T-helper 17 cell (primary cell): ENCODE measurements at places on chromosomes 3 and 15.

DNA sequence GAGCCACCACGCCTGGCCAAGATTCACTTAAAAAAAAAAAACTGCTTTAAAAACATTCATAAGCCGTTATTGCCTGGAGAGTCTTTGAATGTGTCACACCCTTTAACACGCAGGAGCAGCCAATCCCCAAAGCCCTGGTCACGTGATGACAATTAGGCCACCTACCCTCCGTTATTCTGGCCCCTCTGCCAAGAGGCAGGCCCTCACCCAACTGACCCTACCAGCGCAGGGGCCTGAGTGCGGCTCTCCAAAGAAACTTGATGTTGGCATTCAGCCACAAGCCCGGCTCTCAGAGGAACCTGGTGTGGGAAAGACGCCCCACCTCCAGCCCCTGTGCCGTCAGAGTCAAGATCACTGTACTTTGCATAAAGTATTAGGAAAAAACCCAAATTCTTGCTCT lies 11.6 kb upstream of the MUC4 start:
- DNase-seq: no peak

GRCh38 chr15:59157840-59158700 lies 48.6 kb upstream of the LDHAL6B start:
- no peak for DNase-seq

DNA sequence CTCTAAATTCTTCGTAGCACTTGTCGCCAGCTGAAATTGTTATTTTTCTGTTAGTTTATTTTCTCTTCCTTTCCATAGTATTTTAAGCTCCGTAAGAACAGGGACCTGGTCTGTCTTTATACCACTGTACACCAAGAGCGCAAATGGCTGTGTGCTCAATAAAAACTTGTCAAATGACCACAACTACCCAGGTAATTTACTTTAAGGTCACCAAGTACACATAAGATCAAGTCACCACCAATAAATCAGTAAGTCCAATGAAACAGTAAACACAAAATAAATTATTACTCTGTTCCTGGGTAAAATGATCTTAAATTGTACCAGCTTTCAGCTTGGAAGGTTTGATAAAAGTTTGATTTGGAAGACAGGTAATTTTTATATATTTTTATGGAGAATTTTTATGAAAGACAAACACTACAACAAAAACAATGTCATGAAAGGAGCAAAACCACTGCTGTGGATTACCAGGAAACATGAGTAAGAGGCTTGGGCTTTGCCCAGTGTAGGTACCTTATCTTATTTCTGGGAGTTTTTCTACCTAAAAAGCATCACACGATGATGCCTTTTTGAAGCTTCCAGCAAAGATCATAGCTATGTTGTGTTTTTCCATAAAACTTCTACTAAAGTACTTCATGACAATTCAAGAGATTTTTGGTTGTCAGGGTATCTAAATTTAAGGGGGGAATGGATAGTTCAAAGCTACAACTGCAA lies 406.8 kb downstream of the SHQ1 start:
- DNase-seq: no peak

- DNase-seq: no peak
These were observed 625 bp downstream of the LRRC15 start for GRCh38 chr3:194368918-194369317.

DNA sequence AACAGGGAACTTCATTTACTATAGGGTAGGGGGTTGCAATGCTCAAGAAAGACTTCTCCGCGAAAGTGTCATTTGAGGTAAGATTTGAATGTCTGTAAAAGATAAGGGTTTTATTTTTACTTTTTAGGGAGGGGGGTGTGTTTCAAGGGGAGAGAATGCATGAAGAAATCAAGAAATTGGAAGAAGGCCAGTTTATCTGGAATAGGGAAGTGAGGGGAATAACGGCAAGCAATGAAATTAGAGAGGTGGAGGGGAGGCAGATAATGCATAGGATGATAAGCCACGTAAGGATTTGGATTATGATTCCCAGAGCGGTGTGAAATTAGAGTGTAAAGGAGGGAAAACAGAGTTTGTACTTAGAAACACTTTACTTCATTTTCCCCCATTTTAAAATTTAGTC lies 63.0 kb upstream of the MB21D2 start:
- DNase-seq: no peak

DNA sequence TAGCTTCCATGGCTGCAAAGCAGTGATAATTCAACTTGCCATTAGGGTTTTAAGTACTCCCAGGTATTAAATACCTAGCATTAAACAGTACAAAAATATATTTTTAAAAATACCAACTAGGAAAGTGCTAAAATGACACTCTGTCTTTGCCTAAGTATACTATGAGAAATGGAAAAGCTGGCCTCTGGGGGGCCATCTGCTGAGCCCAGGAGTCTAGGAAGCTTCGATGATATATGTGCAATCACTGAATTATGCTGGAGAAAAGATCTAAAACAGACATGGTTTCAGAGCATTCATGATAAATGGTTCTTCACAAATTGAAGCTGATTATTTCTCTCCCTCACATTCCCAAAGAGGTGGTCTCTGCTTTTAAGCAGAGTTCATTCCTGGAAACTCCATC lies 191.8 kb downstream of the OPA1 start:
- no peak for DNase-seq

- no peak for DNase-seq
These were observed 108.3 kb downstream of the BCHE start for GRCh38 chr3:165728924-165729323.

DNA sequence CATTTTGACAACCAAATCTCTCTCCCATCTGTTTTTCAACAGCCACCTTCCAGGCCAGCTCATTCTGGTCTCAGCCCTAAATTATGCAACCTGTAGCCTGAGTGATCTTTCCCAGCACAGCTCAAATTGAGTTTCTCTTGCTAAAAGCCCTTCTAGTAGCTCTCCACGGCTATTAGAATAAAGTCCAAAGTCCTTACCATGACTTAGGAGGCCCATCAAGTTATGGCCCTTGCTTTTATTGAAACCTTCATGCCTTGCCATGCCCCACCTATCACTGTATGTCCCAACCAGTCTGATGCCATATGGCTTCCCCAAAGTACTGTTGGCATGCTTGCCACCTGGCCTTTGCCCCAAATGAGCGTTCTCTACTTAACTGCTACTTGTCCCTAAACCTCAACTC lies 303.5 kb upstream of the GADL1 start:
- DNase-seq: no peak

GRCh38 chr15:70610541-70610940 lies 152.8 kb downstream of the UACA start:
- DNase-seq: no peak

GRCh38 chr15:64982472-64982871 lies 7.2 kb downstream of the SPG21 start:
- DNase-seq: no peak

DNA sequence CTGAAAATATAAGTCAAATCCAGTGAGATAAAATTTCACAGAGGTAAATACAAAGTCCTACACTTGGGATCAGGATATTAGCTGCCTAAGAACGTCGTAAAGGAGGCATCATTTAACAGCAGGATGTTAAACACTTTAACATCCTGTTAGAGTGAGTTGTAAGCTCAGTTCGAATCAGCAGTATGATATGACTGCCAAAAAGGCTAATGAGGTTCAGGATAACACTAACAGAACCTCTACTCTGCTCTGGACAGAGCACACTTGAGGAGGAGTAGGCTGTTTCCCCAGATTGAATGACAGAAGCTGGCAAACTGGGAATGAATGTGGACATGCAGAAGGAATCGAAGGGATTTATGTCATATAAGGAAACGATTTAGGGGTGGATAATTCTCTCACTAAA lies 227.1 kb upstream of the CD96 start:
- DNase-seq: no peak

- DNase-seq: no peak
These were observed 63.4 kb upstream of the FAM174B start for GRCh38 chr15:92719021-92719420.

GRCh38 chr15:31607656-31608055 lies 281.0 kb downstream of the KLF13 start:
- DNase-seq: no peak

- no peak for DNase-seq
These were observed 199.6 kb downstream of the FMN1 start for GRCh38 chr15:32994810-32995424.

DNA sequence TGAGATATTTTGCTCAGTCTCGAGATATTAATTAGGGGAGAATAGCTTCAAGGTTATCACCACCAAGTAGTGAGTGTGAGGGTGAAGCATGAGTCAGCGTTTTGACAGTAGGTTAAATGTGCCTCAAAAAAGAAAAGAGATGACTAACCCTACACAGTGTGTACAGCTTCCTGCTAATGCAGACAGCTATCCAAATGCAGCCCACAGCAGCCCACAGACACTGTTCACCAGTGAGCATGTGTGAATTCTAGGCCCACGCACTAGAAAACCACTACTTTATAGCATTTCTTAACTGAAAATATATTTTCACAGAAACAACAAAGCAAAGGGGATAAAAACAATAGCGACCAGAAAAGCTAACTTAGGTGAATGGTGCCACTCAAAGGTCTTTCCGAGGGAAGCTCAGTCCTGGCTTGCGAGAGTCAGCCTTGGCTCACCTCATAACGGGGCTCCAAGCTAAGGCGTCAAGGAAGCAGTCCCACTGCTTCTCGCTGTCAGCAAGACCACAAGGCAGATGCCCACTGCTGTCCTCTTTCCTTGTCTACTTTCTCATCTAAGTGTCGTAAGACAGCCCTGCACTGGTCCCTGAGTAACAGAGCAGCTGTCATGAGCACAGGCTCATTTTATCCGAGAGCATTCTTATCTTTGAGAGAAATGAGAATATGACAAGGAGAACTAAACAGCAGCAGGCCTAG lies 47.6 kb downstream of the TXNRD3 start:
- no peak for DNase-seq

DNA sequence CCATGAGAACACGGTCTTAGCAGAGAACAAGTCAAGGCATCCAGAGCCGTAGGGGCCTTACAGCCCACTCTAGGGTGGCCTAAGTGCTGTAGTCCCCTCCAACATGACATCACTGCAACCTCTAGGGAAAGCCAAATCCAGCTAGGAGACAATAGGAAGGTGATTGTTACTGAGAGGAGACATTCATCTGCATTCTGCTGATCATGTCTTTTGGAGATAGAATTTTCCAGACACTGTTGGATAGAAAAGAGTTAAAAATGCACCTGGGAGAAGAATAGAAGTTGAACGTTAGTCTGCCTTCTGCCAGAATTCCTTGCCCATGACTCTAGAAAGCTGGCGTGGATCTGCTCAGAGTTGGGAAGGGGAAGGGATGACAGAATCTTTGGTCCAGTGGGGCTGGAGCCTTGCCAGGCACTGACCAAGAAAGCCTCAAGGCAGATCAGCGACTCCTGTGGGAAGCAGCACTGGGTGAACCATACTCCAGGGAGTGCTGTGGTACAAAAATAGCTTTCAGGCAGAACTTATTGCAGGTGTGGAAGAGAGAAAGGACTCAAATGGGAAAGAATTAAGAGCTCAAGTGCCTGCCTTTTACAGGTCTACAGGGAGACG lies 44.8 kb upstream of the RAF1 start:
- no peak for DNase-seq

GRCh38 chr3:130741946-130742610 lies 4.6 kb downstream of the PIK3R4 start:
- no peak for DNase-seq

DNA sequence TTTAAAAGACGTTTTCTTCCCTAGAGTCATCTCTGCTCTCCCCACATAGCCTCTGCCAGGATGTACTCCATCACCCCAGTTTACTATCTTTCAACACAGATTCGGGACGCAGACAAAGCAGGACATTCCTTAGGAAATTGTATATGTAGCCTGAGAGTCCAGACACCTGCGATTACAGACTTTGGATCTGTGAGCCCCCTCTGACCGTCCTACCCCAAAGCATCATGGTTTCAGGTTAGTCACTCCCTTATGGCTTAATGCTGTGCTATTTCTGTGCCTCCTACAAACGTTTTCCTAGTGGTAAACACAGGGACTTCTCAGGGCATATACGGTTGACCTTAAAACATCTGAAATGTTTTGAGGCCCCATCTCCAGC lies 234.0 kb upstream of the BHLHE40 start:
- DNase-seq: no peak

- DNase-seq: no peak
These were observed 205.6 kb downstream of the VGLL3 start for GRCh38 chr3:86785386-86785785.

GRCh38 chr3:10666621-10667020 lies 149.4 kb upstream of the SLC6A11 start:
- DNase-seq: no peak

GRCh38 chr3:100988080-100988479 lies 5.1 kb downstream of the ABI3BP start:
- no peak for DNase-seq

DNA sequence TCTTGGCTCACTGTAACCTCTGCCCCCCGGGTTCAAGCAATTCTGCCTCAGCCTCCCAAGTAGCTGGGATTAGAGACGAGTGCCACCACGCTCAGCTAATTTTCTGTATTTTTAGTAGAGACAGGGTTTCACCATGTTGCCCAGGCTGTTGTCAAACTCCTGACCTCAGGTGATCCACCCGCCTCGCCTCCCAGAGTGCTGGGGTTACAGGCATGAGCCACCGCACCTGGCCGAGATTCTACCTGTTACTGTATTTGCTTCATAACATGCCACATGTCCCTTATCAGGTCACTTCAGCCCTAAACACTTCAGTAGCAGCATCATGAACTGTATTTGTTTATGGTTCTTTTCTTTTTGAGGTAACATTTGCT lies 7.5 kb upstream of the LCTL start:
- DNase-seq: no peak

DNA sequence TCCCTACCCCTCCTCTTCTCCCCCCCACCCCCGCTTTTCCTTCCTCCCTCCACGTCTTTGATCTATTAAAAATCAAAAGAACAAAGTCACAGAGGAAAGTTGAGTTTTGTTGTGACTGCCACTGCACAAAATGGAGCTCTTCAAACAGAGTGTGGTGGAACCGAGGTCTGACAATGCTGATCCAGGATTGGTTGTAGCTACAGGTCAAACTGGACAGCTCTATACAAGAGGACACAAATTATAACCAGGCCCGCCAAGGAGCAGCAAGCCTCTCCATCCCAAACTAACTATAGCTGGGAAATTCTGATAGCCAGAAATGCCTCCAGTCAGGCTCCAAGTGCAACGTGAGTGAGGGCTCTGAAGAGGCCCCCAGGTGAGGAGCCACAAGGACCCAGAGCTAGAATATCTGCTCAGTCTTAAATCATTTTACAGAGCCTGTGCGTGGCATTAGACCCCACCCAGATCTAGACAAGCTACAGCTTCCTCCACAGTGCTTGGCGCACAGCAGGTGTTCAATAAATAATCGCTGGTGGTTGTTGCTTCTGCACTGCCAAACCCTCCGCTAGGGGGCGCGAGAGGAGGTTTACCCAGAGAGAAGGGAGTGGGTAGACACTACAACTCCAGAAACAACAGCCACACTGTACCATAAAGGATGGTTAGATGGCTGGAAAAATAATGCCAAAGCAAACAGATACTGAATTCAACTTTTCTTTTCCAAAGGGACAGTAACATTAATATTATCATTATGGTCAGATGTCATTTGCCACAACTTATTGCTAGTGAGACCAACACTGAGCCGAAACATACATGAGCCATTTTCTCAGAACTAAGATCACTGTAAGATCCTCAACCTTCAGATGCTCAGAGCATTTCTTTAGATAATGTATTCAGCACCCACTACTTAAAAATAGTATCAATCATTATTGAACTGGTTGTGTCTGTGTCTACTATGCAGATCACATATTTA lies 44.6 kb downstream of the ZIC4 start:
- no peak for DNase-seq
